Fibroblast of pulmonary artery (primary cell): ENCODE measurements at places on chromosomes 7 and 10.

- DNase-seq: no peak
Measured at GRCh38 chr10:73732931-73733623, 11.1 kb upstream of the SEC24C start.

DNA sequence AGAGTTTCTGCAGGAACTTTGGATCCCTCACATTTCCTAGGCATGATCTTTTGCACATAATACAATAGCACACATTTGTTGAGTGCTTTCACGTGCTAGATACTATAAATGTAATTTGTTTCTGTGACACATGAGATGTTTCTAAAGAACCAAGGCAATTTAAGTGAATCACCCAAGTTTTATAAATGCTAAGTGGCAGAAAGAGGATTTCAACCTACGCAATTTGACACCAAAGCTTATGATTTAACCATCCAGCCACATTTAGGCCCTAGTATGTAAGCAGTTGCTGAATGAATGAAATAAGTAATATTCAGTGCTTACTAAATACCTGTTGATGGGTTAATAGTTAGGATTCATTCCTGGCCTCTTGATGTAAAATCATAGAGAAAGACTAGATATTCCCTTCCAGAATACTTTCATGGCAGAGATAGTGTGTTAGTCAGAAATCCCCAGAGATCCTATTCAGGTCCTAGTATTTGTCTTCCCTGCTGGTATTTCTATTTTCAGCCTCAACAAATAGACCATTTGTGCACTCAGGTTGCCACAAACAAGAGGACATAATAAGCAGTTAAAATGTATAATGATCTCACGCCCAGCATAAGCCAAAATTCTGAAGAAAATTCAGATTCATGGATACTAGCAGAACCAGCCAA is 572.6 kb downstream of the IPMK start:
- no peak for DNase-seq

- DNase-seq: peak; percentile 82
Measured at GRCh38 chr10:58291538-58292174, 22.7 kb downstream of the CISD1 start.

DNA sequence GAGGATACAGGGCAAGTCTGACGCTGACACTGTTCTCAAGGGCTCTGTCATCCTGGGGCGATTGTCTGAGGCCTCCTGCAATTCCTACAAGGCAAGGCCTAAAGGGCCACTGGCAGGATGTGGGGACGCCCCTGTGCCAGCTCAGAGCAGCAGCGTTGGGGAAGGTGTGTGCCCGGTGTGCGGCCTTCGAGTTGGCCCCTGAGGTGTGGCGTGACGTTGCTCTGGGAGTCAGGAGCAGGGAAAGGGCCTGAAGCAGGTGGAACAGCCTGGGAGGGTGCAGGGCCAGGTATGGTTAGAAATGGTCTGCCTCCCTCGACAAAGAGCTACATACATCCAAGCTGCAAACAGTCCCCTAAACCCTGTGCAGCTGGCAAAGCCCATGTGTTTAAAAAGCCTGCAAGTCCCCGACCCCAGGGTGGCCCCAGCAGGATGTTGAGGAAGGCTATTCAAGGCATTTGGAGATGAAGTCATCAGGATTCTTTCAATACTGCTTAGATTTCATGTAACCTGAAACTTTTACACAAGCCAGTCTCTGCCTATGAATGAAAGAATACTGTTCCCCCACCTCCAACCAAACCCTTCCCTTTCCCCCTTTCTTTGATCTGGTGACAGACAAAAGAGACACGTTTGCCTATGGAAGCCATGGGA is 142.5 kb upstream of the TNS3 start:
- DNase-seq: peak; percentile 72

GRCh38 chr10:94307046-94307615 is 55.6 kb downstream of the NOC3L start:
- no peak for DNase-seq

DNA sequence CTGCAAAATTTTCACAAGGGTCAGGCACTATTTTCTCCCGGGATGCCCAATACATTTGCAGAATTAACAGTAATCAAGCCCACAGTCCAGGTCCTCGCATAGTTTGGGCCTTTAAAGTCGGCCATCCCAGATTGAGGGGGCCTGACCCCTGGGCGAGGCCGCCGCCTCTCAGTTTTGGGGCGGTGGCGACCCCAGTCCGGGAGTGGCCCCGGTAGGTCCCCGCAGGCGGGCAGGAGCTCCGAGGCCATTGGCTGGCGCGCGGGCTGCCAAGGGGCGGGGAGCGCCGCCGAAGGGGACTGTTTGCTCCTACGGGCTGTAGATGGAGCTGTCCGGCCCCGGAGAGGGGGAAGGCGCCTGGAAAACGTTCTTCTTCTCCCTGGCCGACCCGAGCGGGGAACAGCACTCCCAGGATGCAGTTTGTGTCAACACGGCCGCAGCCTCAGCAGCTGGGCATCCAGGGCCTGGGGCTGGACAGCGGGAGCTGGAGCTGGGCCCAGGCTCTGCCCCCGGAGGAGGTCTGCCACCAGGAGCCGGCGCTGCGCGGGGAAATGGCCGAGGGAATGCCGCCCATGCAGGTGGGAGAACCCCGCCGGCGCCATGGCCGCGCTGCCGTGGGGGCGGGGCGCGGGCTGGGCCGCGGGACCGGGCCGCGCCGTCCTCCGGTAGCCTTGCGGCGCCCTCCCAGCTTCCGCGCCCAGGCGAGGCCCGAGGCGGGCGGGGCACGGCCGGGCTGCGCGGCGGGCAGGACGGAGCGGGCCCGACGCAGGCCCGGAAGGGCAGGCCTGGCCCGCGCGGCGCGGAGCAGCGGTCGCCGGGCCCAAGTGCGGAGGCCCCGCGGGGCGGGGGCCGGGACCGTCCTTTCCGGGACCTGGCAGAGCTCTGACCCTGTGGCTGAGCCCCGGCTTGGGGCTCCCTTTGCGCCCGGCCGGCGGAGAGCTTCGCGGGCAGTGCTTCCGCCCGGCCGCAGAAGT is at the start of gene ZNF282:
ZNF282 (plus strand) TSS at position 367 of the 971 bp plus-strand sequence; CDS start at position 411, 44 bp downstream.
- DNase-seq: peak; percentile 88

- DNase-seq: no peak
Measured at GRCh38 chr10:69051710-69052487, 36.0 kb upstream of the SRGN start.

DNA sequence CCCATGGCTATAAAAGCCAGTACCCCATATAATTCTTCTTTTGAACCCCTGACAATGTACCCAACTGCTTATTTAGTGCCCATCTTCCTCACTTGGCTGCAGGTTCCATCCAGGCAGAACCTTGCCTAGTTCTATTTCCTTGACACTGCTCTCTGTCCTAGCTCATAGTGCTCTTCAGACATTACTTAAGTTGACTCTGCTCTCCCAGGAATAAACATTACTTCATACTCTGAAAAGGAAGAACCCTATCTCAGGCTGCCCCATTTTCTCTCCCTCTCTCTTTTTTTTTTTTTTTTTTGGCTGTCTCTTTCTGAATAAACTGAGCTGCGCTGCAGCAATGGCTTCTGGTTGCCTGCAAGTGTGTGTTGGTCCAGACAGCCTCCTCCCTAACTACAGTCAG is 21.0 kb downstream of the ACTA2 start:
- no peak for DNase-seq
